ENCODE measurements at places on chromosomes 5 and 9.

DNA sequence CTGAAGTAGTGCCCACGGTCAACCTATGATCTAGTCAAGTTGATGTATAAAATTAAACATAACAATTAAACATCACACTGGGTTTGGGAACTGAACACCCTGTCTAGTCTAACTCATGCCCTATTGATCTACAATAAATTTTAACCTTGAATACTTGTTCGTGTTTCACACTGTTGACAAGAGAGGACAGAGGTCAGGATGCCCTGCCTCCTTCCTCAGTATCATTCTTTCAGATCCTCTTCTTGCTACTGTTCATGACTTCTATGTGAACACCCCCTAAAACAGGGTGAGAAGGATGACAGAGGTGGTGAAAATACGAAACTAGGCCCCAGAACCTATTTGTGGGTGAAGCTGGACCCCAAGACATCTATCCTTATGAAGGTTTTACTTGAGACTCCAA lies 8.1 kb upstream of the MAT2B start:
- DNase-seq: no peak

- DNase-seq: no peak
Observed at GRCh38 chr9:5684101-5684500, 55.2 kb downstream of the RIC1 start.

DNA sequence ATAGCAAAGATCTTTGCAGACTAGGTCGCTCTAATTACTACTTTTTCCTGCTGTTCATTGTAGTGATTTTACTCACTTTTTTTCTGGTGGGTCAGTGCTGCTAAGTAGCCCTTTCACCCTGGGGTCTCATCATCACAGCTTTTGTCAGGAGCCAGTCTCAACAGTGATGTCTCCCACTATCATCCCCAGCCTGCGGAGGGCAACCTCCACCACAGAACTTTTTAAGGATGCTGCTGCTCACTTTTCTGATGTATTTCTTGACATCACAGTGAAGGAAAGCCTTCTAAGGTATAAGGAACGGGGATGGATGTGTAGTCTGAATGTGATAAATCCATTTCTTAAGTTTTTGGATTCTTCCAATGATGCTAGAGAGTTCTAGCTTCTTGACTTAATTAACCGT lies 242.5 kb upstream of the RIOK2 start:
- DNase-seq: no peak

- DNase-seq: no peak
Observed at GRCh38 chr5:93017849-93018248, 563.2 kb downstream of the NR2F1-AS1 start.

- no peak for DNase-seq
Observed at GRCh38 chr5:32628049-32628844, 42.9 kb downstream of the SUB1 start.

- DNase-seq: no peak
Observed at GRCh38 chr5:157828105-157828943, 30.6 kb downstream of the CLINT1 start.

GRCh38 chr9:36039121-36039520 lies 2.4 kb downstream of the RECK start:
- DNase-seq: no peak

- no peak for DNase-seq
Observed at GRCh38 chr5:68180121-68181038, 35.2 kb upstream of the PIK3R1 start.

- no peak for DNase-seq
Observed at GRCh38 chr5:10590226-10590999, 26.5 kb downstream of the ANKRD33B start.

- DNase-seq: no peak
Observed at GRCh38 chr9:126611193-126611591, 2.5 kb upstream of the LMX1B start.

DNA sequence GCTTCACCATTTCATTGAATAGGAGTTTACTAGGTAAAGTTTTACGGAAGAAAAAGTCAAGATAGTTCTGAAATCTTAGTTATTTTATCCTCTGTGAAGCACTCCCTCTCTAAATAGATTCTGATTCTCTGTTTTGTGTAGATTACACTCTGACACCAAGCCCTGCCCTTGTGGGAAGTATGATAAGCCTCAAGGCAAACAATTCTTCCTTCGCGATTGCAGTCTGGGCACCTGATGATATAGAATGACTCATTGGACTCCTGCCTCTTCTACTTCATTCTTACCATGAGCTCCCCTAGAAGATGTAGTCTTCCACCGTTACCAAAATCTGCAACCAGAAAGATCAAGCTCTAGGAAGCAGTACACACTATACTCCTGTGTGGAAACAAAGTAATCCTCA lies 626.9 kb upstream of the PTGER4 start:
- DNase-seq: no peak

DNA sequence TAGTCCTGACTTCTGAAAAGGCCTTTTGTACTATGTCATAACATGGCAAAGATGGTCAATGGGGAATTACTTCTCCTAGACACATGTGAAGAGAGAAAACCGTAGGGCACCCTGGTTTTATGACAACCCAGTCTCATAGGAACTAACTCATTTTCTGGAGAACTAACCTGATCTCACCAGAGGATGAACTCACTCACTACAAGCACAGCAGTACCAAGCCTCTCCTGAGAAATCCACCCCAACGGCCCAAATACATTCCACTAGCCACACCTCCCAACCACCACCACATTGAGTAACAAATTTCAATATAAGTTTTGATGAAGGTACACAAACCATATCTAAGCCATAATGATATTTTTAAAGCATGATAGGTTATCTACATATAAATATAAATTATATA lies 909.3 kb upstream of the CDH10 start:
- no peak for DNase-seq

- DNase-seq: no peak
Observed at GRCh38 chr5:60382716-60383115, 317.2 kb downstream of the DEPDC1B start.

Data from CD4-positive, alpha-beta T cell treated with Interleukin-15 for 4 hours (primary cell).